AML-193 (cell line): ENCODE measurements at places on chromosomes 12 and 14.

DNA sequence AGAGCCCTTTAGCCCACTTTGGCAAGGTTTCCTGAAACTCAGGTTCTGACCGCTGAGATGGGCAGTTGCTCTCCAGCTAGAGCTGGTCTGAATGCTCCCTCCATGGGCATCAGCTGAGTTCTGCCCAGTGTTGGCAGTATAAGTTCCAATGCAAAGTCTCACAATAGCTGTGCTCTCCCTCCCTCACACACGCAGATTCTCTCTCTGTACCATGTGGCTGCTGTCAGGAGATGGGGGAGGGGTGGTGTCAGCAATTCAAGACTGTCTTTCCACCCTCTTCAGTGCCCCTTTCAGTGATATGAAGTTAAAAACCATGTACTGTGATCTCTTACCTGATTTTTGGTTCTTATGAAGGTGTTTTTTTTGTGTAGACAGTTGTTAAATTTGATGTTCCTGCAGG, 164.3 kb upstream of the PLEKHA5 start:
- no peak for DNase-seq

GRCh38 chr12:121942145-121942718, 23.8 kb downstream of the CFAP251 start:
- DNase-seq = no peak

DNA sequence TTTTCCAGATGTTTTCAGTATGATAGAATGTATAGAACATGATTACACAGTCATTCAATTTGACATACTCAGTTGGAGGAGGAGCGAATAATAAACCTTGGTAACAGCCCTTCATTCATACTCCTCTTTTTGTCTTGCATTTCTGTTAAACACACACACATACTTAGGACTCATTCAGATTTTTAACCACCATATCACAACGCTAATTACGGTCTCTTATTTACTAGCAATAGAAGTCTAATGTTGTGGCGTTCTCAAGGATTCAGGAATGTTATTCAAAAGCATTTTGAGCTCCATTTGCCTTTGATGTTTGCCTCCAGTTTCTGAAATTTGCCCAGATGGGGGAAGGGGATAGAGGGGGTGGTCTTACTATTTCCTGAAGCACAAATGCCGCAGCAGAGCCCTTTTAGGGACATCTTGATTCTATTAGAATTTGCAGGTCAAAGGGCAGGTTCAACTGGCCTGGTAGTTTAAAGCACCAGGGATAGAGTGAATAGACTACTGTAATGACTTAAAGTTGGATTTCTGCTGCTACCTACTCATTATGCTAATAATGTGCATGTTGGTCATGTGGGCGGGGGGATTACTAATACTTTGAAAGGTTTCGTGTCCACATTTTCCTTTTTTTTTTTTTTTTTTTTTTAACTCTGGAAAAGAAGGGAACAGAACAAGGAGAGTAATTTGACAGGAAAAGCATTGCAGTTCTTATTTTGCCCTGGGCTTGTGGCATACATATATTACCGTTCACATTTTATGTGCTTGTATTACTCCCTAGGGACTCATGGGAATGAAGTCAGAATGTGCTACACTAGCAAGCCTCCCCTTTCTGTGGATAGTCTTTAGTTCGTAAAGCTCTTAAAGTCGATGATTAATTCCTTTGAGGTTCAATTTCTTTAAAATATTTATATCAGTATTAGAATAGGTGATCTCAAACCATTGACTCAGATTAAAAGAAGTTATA, 226.8 kb downstream of the FBXL14 start:
- DNase-seq = no peak

GRCh38 chr12:2944401-2945047, 14.7 kb upstream of the TEAD4 start:
- DNase-seq = peak; percentile 10

DNA sequence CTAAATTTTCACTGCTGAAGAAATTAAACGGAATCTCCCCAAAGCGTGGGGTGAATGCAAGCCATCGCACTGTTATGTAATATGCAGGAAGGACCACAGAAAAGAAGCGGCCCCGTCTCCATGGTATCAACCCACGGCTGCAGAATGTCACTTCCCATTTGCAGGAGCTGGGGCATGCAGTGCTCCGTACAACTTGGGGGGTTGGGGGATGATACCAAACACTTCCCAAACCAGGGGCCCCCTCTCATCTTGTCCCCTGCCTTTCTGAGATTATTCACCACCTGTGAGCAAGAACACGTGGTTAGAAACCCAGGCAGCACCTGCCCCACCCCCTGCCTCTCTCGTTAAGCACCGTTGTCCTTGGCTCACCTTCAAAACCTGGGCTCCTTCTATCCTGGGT, 505.1 kb upstream of the TMEM132C start:
- DNase-seq = no peak

GRCh38 chr12:57993834-57994233, 52.5 kb downstream of the ATP23 start:
- no peak for DNase-seq

DNA sequence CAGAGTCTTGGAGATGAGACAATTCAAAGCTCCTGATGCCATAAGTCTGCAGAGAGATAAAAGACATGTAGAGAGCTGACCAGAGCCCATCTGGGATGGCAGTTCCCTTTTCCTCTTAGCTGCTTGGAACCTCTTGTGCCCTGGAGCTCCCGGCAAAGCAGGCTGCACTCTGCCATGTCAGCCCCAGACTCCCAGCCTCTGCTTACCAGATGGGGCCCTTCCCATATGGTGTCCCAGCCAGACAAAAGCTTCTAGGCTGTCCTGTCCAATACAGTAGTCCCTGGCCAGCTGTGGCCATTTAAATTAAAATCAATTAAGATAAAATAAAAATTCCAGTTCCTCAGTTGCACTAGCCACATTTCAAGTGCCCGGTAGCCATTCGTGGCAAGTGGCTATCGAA, 303.9 kb downstream of the TTC6 start:
- DNase-seq = no peak

- no peak for DNase-seq
These were observed 78.9 kb downstream of the DACT1 start for GRCh38 chr14:58716706-58717105.

DNA sequence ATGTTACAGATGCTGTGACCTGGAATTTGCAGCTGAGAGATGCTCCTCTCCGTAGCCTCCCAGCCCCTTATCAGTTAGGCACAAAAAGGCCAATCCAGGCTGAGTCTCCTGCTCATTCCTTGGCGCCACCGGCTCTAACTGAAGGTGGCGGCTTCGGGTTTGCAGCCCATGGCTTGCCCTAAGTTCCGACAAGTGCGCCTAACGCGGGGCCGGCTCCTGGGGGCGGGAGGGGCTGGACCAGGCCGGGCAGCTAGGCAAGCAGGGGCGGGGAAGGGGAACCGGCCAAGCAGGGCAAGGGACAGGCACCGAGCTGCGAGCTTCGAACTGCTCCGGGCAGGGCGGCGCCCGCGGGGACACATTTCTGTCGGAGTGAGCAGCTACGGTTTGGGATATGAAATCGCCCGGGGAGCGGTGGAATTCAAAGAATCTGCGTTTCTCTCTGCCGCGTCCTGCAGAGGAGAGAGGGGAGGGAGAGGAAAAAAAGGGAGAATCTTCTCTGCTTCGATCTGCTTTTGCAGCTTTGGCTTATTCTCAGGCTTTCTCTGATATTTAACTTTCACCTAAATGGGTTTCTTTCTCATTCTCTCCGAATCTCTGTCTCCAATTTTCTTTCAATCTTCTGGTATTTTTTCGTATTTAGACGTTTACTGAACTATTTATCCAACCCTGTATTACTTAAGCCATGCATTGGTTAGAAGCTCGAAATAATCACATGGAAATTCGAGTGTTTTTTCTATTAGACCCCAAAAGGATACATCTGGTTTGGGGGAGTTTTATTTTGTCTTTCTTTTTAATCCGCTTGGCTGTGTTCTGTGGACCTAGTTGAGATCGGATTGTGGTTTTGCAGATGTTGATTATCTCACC, 1.6 kb upstream of the HOXC12 start:
- DNase-seq = no peak

GRCh38 chr12:66500841-66501240, 178.0 kb downstream of the GRIP1 start:
- no peak for DNase-seq

GRCh38 chr12:31317471-31318395, 8.2 kb downstream of the SINHCAF start:
- peak; percentile 16 for DNase-seq

- DNase-seq = no peak
These were observed 19.5 kb downstream of the GPR68 start for GRCh38 chr14:91225025-91225424.

- no peak for DNase-seq
These were observed 98.3 kb downstream of the PTGER2 start for GRCh38 chr14:52412426-52412825.

DNA sequence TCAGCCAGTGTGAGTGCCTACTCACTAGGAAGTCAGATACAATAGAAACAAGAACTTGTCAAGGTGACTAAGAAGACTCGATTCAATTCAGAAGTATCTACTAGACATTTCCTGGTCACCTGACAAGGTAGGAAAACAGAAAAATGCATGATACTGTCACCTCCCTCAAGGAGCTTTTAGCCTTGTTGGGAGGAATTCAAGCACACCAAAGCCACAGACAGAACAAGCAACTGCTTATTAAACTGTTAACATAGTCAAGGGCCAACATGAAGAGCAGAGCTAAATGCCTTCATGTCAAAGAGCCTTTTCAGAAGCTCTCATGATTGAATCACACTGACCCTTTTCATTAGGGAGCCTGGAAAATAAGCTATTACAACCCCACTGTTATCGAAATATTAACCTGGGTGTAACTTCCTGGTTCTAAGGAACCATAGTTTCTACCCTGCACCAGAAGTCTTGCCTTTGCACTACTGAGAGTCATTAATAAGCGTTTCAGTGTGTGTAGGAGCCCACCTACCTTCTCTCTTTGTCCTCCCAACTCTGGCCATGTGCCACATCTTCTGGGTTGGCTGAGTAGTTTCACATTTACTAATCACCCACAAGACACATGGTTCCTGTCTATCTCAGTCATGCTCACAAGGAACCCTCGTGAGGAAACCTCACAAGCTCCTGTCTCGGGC, 31.0 kb upstream of the LGALS3 start:
- no peak for DNase-seq

GRCh38 chr12:114400361-114400811, 5.6 kb downstream of the TBX5 start:
- DNase-seq = no peak

DNA sequence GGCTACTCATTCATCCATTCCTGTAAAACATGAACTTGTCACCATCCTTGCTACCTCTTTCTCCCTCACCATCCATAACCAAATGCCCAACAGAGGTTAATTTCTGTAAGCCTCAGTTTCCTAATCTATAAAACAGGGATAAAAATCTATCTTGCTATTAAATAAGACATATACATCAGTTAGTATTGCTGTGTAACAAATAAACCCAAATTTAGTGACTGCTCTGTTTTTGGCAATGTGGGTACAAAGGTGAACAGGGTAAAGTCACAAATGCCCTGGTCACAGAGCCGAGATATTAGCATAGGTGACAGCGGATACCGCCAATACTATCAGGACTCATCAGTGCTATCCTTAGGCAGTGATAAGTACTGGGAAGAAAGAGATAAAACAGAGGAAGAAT, 3.6 kb upstream of the FBXO21 start:
- DNase-seq = no peak

DNA sequence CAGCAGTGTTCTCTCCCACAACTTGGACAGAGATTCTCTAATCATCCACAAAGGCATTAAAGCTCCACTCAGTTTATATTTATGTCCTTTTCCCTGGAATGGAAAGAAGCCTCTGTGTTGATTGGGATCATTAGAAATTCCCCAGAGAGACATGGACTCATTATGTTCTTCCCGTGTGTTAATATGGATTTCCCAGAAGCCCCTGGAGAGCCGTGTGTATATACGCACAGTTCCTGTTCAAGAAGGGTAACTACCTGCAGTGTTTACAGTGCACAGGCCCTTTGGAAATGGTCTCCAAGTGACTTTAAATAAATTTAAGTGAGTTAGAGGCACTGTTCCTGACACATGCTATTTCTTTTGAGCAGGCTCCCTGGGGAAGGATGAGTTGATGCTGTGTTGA, 428.0 kb upstream of the TMTC1 start:
- DNase-seq = no peak

- no peak for DNase-seq
These were observed 264.9 kb downstream of the C12orf75 start for GRCh38 chr12:105595440-105595839.

DNA sequence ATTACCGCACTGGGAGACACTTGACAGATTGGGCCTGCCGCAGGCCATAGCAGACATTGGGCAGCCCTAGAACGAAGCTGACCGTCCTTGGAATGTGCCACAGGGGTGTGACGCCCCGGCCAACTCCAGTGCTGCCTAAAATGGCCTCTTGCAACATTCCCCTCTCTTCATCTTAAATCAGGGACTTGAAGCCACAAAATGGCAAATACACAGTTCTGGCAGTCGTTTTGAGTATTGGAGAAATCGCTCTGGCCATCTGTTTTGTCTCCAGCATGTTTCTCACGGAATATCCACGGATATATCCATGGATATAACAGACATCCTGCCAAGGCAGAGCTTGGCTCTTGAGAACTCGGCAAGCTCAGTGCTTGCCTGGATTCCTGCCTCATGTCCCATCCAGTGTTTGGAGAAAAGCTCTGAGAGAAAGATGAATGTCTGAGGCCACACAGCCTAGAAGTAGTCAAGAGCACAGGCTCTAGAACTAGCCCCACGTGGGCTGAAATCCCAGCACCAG, 158.4 kb downstream of the CHST11 start:
- DNase-seq = no peak

- no peak for DNase-seq
These were observed 133.3 kb downstream of the FLRT2 start for GRCh38 chr14:85663256-85663655.

DNA sequence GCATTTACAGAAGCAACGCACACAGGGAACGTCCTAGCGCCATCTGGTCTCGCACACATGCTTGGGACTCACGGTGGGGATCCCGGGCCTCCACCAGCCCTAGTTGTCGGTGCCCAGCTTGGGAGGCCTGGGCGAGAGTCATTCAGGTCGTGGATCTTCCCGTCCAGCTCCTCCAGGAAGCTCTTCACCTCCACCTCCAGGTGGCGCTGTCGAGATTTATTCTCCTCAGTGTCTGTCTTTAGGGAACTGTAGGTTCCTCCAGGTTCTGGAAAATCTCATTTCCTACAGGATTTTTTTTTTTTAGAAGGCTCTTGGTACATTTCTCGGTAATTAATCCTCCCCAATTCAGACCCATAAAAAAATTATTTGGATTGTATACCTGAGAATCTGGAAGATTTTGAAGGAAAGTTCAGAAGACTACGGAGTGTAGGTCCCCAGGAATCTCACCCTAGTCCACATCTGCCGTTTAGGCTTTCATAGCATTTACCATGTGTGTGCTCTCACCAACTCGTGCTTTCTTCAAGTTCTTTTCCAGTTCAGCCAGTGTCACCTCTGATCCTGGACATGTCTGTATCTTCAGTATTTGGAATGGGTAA, 910.0 kb downstream of the TMEM121 start:
- DNase-seq = peak; percentile 42
